ENCODE measurements at places on chromosomes 4 and X. TPM values are rescaled to one million over a fixed set of nuclear protein-coding genes. Genes with fewer than 3 reads are reported as not detected.

DNA sequence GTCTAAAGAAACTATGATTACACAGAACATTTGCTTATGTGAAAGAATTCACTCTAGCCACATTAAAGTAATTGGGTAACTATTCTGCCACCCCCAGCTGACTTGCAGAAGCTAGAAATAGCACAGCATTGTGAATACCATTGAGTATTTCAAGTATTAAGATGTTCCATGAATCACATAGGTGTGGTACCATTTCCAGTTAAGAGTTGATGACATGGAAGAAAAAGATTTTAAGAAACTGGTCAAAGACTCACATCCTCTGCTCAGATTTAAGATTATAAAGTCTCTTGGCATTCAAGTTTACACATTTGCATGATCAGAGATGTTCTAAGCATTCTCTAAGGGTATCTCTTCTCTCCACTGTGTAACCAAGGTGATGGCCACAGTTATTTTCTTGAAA, 287.5 kb downstream of the CAMK2D start:
- no peak for DNase-seq

DNA sequence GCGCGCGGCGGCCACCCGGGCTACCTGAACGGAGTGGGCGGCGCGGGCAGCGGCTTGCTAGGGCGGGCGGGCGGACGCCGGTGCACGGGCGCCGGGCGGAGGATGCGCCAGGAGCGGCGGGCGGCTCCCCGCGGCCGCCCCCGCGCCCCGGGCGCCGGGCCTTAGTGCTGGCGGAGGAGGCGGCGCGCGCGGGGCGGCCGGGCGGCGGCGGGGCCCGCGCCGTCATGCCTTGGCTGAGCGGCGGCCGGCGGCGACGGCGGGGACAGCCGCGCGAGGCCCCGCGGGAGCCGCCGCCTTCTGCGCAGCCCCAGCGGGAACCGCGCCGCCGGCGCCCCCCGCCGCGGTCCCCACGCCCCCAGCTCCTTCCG, 48.2 kb downstream of the CLDN34 start:
- no peak for DNase-seq

GRCh38 chr4:57162499-57163019, 52.4 kb upstream of the IGFBP7 start:
- no peak for DNase-seq

Gene PIR
- 1.4 TPM for total RNA-seq

Gene STARD8
- 0.85 TPM for total RNA-seq

Gene FAM133A
- not detected for total RNA-seq

Data from activated naive CD8-positive, alpha-beta T cell treated with anti-CD3 and anti-CD28 coated beads, Interleukin-2, amount 10 ng/mL, durations not matched to agents 7 days and 5 days (primary cell).